Activated naive CD8-positive, alpha-beta T cell treated with anti-CD3 and anti-CD28 coated beads, Interleukin-2, amount 10 ng/mL, durations not matched to agents 7 days and 5 days (primary cell): ENCODE measurements at places on chromosomes 3 and 15. TPM values are rescaled to one million over a fixed set of nuclear protein-coding genes. Genes with fewer than 3 reads are reported as not detected.
A peak's percentile ranks its signal among the peaks of the same experiment; 100 is the strongest.

Gene IL17RB
- total RNA-seq = 0.42 TPM

Gene FANCD2OS
- not detected for total RNA-seq

Gene GPR160
- 10.5 TPM for total RNA-seq

Gene ALPK3
- total RNA-seq = 0.28 TPM

Gene NR1I2
- total RNA-seq = 0.33 TPM

Gene TOPBP1
- 82.0 TPM for total RNA-seq

Gene SH3GL3
- not detected for total RNA-seq

- H3K36me3 ChIP-seq = peaks cover 29% of the 10 kb centered on the region
- peaks cover 31% of the 10 kb centered on the region for H3K4me1 ChIP-seq
- H3K27me3 ChIP-seq = peaks cover 31% of the 10 kb centered on the region
- peak overlapping the region; percentile 86 for H3K27ac ChIP-seq
- H3K4me3 ChIP-seq = peak overlapping the region; percentile 88
- DNase-seq = no peak
These were observed 1.1 kb downstream of the TMED3 start for GRCh38 chr15:79311901-79312553.

DNA sequence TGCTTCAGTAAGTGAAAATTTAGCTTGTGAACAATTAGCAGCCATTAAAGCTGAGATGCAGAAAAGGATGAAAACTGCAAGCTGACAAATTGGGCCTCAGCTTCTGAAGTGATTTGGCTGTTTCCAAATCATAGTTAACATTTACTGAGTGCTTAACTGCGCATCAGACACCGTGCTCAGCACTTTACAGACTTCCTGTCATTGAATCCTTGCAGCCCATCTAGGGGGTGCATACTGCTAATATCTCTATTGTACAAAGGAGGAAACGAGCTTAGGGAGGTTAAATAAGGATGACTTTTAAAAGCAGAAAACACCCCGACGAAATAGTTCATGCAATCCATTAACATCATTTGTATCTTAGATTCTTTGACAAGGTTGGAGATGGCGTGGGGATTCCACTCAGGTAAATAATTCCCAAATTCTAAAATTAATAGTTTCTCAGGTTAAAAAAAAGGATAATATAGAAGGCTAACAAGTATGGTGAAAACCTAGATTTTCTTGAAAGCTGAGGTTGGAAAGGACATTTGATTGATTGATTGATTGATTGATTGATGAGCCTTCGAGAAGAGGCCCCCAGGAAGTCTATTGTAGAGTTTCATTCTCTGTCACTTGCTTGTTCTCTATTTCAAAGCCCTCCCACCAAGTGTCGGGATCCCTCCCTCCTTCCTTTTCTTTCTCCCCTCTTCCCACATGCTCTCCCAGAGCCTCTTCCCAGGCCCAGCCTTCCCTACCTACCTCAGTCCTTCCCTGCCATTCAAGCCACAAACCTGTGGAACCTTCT is 23.5 kb upstream of the EPHB3 start:
- no peak for DNase-seq
- H3K4me3 ChIP-seq = no peak overlapping the region
- H3K27ac ChIP-seq = no peak overlapping the region
- no peaks in the 10 kb centered on the region for H3K36me3 ChIP-seq
- H3K4me1 ChIP-seq = peaks cover 2% of the 10 kb centered on the region
- H3K27me3 ChIP-seq = peaks cover 25% of the 10 kb centered on the region

GRCh38 chr3:197027896-197028727 is 1.5 kb downstream of the MELTF start:
- DNase-seq = no peak
- peaks cover 2% of the 10 kb centered on the region for H3K27me3 ChIP-seq
- H3K4me3 ChIP-seq = peak overlapping the region; percentile 77
- H3K36me3 ChIP-seq = no peaks in the 10 kb centered on the region
- no peak overlapping the region for H3K27ac ChIP-seq

DNA sequence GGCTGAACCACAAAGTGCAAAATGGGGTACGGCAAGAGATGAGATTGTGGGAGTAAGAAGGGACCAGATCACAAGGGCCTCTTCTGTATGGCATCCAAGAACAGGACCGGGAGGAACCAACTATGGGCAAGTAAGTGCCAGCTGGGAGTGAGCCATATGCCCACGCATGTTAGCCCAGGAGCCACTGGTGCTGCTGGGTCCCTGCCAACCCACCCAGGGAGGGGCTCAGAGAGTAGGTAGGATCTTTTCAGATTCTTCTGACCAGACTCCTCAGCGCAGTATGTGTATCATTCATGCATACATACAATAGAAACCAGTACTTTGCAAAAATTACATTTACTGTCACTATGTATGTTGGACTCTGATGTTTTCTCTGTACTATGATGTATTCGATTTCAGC is 54.0 kb downstream of the RAB11A start:
- peaks cover 2% of the 10 kb centered on the region for H3K4me1 ChIP-seq
- no peak overlapping the region for H3K27ac ChIP-seq
- no peak overlapping the region for H3K4me3 ChIP-seq
- no peak for DNase-seq
- no peaks in the 10 kb centered on the region for H3K36me3 ChIP-seq
- no peaks in the 10 kb centered on the region for H3K27me3 ChIP-seq

- peaks cover 48% of the 10 kb centered on the region for H3K36me3 ChIP-seq
- no peaks in the 10 kb centered on the region for H3K27me3 ChIP-seq
These were observed 34.6 kb downstream of the PAK2 start for GRCh38 chr3:196774191-196774820.

DNA sequence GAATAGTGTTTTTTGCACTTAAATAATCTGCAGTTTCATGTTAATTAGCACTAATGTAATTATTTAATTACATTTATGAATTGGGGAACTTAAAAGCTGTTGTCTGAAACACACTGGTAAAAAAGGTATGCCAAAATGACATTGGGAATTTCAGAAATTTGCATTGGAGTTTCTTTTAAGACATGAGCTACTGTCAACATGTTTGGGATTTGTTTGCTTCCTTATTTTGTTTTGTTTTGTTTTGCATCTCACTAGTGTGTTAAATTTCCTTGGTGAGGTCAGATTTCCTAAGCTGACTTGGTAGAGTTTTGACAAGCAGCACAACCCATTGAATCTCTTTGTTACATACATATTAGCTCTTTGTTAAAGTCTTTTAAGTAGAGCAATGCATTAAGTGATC is 119.4 kb downstream of the IQCH start:
- H3K36me3 ChIP-seq = no peaks in the 10 kb centered on the region
- peaks cover 23% of the 10 kb centered on the region for H3K27me3 ChIP-seq
- H3K27ac ChIP-seq = no peak overlapping the region

DNA sequence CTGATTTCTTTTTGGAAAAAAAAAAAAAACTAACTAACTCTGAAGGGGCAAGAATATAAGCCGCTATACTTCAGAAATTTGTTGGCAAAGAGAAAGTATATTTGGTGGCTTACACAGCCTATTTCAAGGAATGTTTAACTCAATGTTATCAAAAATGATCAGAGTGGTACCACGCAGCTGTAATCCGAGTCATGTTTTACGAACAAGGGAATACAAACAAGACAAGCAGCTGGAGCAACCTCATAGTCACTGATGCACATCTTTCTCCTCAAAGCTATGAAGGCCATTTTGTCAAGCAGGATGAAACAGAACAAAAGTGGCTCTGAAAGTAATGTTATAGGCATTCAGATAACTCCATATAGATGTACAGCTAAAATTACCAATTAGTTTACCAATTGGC is 81.2 kb downstream of the SCAPER start:
- H3K27ac ChIP-seq = no peak overlapping the region
- H3K36me3 ChIP-seq = peaks cover 17% of the 10 kb centered on the region
- H3K4me3 ChIP-seq = no peak overlapping the region
- no peaks in the 10 kb centered on the region for H3K27me3 ChIP-seq
- peaks cover 7% of the 10 kb centered on the region for H3K4me1 ChIP-seq
- no peak for DNase-seq

DNA sequence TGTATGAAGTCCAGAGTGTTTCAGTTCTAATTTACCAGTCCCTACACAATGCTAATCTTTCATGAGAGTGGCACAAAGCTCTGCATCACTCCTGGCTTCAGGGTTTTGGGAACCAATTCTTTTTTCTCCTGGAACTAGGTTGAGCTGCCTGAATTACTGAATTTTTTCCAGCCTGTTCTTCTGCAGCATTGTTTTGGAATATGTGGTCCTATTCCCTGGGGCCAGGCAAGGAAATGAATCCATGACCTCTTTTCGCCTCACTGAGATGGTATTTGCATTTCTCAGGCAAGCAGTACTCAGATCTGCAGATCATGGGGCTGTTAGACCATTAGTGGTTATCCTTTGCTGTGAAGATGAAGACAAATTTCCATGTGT is 25.6 kb upstream of the GPR171 start:
- no peaks in the 10 kb centered on the region for H3K27me3 ChIP-seq
- DNase-seq = no peak
- H3K27ac ChIP-seq = peak overlapping the region; percentile 90
- H3K36me3 ChIP-seq = peaks cover 10% of the 10 kb centered on the region
- peak overlapping the region; percentile 47 for H3K4me3 ChIP-seq

- H3K36me3 ChIP-seq = peaks cover 23% of the 10 kb centered on the region
- H3K27me3 ChIP-seq = no peaks in the 10 kb centered on the region
- peaks cover 52% of the 10 kb centered on the region for H3K4me1 ChIP-seq
- peak overlapping the region; percentile 73 for H3K27ac ChIP-seq
These were observed 42.3 kb downstream of the RAB8B start for GRCh38 chr15:63231706-63232105.

DNA sequence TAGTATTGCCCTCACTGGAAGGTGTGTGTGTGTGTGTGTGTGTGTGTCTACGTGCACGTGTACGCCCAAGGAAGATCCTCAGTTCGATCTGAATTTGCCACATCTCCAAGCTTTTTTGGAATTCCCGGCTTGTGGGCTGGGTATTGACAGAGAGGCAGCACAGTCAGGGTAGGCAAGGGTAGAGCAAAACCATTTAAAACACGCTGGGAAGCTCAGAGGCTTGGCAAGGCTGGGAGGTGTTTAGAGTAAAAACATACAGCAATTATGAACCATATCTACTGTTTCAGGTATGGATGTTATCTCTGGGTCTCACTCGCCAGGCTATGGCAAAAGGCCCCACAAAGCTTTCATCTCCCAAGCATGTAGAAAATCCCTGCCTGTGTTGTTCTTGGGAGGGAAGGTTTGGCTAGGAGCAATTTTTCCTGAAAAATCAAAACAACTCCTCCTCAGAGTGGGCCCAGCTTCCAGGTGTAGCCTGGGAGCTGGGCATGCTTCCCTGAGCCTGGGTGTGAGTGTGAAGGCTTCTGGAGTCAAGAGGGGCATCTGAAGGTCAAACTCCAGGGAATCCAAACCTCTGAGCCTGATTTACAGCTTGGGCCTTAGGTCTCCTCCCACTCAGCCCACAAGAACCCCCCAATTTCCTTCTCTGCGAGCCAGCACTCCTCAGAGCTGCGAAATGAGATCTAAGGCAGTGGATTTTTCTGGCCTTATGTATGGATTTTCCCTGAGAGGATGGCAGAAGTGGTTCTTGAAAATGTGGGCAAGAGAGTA is 244.8 kb upstream of the TPRG1 start:
- no peak overlapping the region for H3K27ac ChIP-seq
- peaks cover 2% of the 10 kb centered on the region for H3K36me3 ChIP-seq
- H3K27me3 ChIP-seq = no peaks in the 10 kb centered on the region
- H3K4me3 ChIP-seq = no peak overlapping the region
- no peak for DNase-seq

- peak; percentile 79 for DNase-seq
- peak overlapping the region; percentile 98 for H3K4me3 ChIP-seq
- peak overlapping the region; percentile 86 for H3K27ac ChIP-seq
- H3K27me3 ChIP-seq = peaks cover 10% of the 10 kb centered on the region
These were observed 643 bp downstream of the ABCC5 start for GRCh38 chr3:184016811-184017671.

- H3K36me3 ChIP-seq = peaks cover 2% of the 10 kb centered on the region
- H3K27ac ChIP-seq = no peak overlapping the region
- H3K4me3 ChIP-seq = no peak overlapping the region
- peaks cover 14% of the 10 kb centered on the region for H3K27me3 ChIP-seq
- no peak for DNase-seq
These were observed 34.1 kb downstream of the EOMES start for GRCh38 chr3:27688053-27688452.

DNA sequence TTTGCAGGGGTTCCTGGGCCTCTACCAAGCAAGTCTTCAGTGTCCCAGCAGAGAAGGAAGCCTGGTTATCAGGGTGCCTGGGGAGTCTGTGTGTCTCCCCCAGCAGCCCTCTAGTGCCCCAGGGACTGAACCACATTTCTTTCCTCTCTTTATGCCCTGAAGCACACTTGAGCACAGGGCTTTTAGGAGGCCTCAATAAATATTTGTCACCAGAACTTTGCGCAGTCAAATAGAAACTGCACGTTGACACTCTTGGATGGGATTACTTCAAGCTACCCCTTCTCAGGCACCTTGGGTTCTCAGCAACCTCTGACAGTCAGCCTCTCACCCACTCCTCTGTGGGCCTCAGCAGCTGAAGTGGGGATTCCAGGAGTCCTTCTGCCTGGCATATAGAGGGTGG is 226.6 kb upstream of the HES1 start:
- H3K4me3 ChIP-seq = no peak overlapping the region
- peak overlapping the region; percentile 34 for H3K27ac ChIP-seq
- no peaks in the 10 kb centered on the region for H3K36me3 ChIP-seq
- H3K4me1 ChIP-seq = peaks cover 2% of the 10 kb centered on the region

DNA sequence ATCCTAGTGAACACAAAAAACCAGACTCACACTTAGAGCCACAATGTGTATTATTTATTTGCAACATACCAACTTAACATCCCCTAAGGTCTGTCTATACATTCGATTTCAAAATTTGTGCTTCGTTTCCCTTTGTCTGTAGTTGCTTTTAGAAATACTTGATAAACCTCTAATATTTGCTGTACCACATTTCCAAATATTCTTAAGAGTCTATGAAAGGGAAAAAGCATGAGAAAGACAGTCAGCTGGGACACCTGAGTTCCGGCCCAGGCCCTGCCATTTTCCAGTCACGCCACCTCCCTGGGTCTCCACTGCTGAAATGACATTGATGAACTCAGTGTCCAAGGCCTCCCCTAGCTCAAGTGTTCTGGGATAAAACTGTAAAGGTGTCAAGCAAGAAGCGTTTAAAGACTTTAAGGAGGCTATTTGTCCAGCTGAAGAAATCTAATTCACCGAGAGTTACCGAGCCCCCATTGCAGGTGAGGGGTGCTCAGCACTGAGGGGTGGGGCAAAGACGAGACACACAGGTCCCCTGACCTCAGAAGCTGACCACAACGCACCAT is 26.6 kb downstream of the LRRC2 start:
- H3K4me1 ChIP-seq = peaks cover 31% of the 10 kb centered on the region
- peaks cover 26% of the 10 kb centered on the region for H3K27me3 ChIP-seq
- H3K4me3 ChIP-seq = peak overlapping the region; percentile 60
- H3K27ac ChIP-seq = peak overlapping the region; percentile 91
- no peaks in the 10 kb centered on the region for H3K36me3 ChIP-seq
- DNase-seq = no peak

DNA sequence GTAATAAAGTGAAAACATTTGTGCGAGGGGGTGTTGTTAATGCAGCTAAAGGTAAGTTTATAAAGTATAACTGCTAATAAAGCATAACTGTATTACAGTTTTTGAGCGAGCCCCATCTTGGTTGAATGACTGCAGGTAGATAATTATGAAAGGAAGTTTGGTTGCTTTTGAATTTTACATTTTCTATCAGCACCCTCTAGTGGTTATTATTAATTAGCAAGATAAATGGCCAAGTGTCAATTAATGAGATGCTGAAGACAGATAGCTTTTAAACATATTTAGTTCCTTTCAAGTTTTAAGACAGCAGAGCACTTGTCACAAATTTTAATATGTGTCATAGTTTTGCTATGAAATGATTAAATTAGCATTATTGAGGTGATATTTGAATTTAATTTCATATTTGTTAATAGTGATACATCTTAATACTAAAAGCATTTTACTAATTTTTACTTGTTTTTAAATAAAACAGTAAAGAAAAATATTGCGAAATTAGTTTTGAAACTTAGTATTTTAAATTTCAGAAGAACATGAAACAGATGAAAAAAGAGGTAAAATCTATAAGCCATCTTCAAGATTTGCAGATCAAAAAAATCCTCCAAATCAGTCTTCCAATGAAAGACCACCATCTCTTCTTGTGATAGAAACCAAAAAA is 15.1 kb downstream of the U2SURP start:
- H3K27me3 ChIP-seq = no peaks in the 10 kb centered on the region
- peaks cover 25% of the 10 kb centered on the region for H3K36me3 ChIP-seq
- H3K27ac ChIP-seq = no peak overlapping the region
- DNase-seq = no peak
